ENCODE measurements at places on chromosomes 13 and 19.

GRCh38 chr19:32104153-32104849, 241.1 kb upstream of the ZNF507 start:
- DNase-seq = peak; percentile 74

- no peak for DNase-seq
These were observed 23.5 kb downstream of the NUMBL start for GRCh38 chr19:40666803-40667438.

DNA sequence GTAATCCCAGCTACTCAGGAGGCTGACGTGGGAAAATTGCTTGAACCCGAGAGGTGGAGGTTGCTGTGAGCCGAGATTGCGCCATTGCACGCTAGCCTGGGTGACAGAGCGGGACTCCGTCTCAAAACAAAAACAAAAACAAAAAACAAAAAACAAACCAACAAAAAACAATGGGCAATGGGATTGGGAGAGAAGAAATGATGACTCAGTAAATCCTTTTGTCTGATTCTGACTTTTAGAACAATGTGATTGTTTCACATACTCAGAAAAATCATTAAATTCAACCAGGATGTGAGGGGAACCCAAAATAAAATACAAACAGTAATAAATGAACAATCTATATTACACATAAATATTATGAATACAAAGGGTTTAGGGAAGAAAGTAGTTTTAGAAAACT, 5.1 kb downstream of the ZNF565 start:
- DNase-seq = no peak

- DNase-seq = no peak
These were observed 198.3 kb downstream of the USP12 start for GRCh38 chr13:26973295-26973694.

DNA sequence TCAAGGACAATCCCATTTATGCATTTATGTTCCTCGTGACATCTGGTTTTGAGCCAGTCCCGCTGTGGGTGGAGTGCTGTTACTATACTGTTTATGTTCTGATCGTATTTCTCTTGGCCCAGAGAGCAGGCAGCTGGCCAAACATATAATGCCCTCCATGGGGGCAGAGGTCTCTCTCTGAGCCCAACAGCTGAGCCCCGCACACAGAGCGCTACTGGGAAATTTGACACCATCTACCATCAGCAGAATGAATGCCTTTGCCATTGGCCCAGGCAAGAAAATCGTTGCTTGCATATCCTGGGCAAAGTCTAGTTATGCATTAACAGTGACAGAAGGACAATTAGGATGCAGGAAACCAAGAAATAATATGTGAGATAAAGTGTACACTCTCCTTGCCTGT, 126.8 kb upstream of the CACNA1A start:
- peak; percentile 23 for DNase-seq

DNA sequence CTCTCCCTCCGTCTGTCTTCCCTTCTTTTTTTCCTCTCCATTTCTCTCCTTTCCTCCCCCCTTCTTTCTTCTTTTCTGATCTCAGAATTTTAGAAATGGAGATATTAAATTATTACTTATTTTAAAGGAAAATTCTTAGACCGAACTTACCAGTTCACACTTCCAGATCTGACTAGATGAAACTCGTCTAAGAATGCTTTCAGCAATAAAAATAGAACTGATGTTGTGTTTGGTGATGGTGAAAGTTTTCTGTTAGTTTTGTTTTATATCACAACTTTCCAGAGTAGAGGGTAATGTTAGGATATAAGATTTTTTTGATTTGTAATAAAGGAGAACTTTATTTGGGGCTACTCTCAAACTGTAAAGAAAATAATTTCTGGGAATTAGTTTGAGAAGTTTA, 29.9 kb downstream of the UCHL3 start:
- DNase-seq = no peak

DNA sequence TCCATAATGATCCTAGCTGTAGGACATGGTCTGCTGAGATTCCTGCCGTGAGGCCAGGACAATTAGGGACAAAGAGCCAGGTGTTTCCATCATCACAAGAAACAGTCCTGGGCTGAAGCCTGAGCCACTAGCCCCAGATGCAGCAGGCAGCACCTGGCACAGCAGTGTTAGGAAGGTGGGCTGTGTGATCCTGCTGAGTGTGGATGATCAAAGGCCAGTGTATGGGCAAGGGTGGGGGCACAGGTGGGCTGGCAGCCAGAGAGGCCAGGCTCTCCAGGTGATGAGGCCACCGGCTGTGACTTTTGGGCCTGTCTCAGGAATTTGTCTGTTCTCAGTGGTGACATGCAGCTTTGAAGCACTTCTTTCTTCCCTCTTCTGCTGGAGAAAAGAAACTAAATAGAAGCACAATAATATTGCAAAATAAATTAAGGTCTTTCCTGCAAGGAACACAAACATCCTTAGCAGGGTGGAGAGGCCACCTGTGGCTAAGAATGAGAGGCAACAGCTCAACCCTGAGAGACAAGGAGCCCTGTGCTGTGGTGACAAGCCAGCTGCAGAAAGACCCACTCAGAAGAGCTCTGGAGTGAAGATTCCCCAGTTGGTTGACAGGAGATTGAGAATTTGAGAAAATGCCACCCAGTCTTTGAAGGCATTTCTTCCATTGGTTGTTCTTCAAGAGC, 127.6 kb downstream of the KATNAL1 start:
- DNase-seq = no peak

DNA sequence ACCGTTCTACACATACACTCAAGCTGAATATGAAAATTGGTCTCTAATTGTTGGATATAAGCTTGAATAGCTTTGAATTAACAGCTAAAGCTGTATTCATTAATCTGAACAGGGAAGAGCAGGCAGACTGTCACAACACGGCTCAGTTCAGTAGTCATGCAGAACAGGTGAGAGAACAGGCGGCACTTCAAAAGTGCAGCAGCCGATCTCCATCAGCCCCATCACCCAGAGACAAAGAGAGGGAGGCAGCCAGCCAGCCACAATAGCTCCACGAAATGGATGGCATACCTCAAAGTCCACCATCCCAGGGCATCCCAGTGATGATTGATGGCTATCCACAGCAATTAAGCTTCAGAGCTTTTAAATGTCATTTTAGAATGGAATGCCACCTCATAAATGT, 419.2 kb downstream of the OLFM4 start:
- no peak for DNase-seq

GRCh38 chr19:38852231-38853044, 2.7 kb upstream of the HNRNPL start:
- DNase-seq = no peak

DNA sequence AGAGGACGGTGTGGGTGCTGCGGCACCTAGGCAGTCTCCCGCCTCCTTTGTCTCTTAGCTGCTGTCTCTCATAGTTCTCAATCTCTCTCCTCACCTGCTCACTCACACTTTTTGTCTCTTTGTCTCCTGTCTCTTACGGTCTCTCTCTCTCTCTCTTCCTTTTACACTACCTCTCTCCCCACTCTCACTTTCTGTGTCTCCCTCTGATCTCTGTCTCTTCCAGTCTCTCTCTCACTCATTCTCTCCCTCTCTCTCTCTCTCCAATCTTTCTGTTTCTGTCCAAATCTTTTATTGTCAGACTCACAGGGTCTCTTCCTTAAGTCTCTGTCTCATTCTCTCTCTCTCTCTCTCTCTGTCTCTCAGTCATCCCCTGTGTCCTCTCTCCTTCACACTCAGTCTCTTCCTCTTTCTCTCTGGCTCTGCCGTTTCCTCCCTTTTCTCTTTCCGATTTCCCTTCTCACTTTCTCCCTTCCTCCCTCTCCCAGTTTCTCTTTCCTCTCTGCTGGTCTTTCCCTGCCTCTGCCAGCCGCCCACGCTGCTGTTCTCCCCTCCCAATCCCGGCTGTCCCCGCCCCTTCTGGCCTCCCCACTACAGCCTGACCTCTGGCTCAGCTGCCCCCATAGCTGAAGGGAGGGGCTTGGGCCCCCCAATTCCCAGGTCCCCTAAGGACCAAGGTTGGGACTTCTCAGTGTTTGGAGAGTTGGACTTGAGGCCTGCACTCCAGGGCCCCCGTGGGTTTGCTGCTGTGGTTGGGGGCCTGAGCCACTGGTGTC, at the start of gene PLEKHA4:
Gene PLEKHA4 (minus strand): TSS at position 504 of the 773 bp plus-strand sequence. CDS start 997 bp downstream, outside the sequence.
- DNase-seq = no peak

DNA sequence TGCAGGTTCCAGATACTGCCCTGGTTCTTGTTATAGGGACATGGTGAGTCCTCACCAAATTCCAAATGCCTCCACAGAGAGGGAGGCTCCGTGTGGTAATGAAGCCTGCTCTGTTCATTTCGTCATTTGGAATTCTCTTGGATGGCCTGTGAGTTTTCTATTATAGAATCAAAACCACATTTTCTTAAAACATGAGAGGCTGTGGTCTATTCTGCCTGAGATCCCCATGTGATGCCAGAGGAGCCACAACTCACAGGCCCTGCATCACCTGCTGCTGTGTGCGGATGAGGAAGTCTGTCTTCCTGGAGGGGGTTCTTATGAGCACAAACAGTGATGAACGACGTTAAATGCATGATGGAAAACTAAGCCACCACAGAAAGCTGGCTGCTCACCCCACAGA, 264.4 kb downstream of the UQCRFS1 start:
- DNase-seq = no peak

GRCh38 chr19:51811344-51811743, 16.4 kb downstream of the FPR3 start:
- DNase-seq = no peak

Measured in left renal cortex interstitium (tissue), 4 donors.